Myocyte (in vitro differentiated cells): ENCODE measurements at places on chromosomes 3 and 15. TPM values are rescaled to one million over a fixed set of nuclear protein-coding genes. Genes with fewer than 3 reads are reported as not detected.
A peak's percentile ranks its signal among the peaks of the same experiment; 100 is the strongest.

IL17RD gene
- total RNA-seq, result 0.56 and 0.73 TPM in 2 replicates

- DNase-seq, result no peak
These were observed 208.9 kb downstream of the ROBO1 start for GRCh38 chr3:79558943-79559342.

DNA sequence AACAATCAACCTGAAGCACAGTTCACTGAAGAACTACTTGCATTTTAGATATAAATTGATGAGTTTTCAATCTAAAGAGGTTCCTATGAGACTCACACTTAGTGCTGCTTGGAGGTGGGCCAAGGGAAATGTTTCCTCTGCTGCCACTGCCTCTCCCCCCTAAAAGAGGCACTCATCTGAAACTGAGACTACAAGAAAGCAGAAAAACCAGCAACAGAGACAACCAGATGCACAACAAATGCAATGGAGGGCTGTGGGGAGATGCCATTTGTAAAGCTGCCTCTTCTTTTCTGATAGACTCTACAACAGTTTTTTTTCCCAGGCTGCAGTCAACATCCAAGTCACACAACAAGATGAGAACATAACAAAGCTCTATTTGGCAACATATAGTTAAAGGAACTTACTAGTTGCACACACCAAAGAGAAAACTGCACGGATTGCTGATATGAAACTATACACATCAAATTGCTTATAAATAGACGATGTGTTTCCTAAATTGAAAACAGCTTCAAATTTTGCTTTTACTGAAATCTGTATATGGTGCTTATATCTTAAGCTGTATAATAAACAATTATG is 11.0 kb downstream of the TSPAN3 start:
- DNase-seq, result peak; percentile 40

KNG1 gene
- total RNA-seq, result not detected in 2 replicates

MUC4 gene
- not detected in 2 replicates for total RNA-seq

GRAMD2A gene
- not detected in 2 replicates for total RNA-seq

DNA sequence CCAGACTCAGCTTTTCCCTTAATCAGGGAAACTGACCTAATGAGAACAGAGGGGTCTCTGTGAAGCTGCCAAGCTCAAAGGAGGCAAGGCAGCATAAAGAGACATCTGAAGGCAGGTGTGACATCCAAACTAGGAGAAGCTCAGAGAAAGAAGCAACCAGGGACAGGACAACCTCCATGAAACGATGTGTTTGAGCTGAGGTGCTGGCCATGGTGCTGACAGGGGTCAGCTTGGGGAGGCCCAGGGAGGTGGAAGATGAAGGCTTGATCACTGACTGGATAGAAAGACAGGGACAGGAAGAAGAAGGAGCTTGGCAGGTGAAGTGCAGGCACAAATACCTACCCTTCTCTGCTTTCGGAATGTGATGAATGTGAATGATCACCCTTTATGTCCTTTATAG is 179.5 kb upstream of the NSMCE3 start:
- peak; percentile 4 for DNase-seq

LDHAL6B gene
- total RNA-seq, result not detected in 2 replicates

GRCh38 chr3:4512895-4513616 is 19.9 kb downstream of the ITPR1 start:
- no peak for DNase-seq

- peak; percentile 95 for DNase-seq
These were observed 23.1 kb downstream of the ANXA2 start for GRCh38 chr15:60374628-60375081.

GRCh38 chr3:44665173-44665572 is 16.6 kb downstream of the ZNF35 start:
- no peak for DNase-seq

- peak; percentile 15 for DNase-seq
These were observed 697.5 kb upstream of the CBLB start for GRCh38 chr3:106566277-106566676.

FHIT gene
- 0.53 TPM in 1 of 2 replicates, not detected in the other for total RNA-seq

DNA sequence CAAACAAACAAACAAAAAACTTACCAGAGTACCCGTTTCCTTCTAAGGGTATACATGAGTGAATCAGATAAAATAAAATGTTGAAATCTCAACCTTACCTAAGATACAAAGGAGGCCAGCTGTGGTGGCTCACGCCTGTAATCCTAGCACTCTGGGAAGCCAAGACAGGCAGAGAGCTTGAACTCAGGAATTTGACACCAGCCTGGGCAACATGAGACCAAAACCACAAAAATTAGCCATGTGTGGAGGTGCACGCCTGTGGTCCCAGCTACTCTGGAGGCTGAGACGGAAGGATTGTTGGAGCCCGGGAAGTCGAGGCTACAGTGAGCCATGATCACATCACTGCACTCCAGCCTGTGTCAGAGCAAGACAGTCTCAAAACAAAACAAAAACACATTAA is 11.0 kb upstream of the FAM219B start:
- DNase-seq, result peak; percentile 53

GRCh38 chr3:40913641-40914040 is 285.7 kb upstream of the CTNNB1 start:
- DNase-seq, result no peak

KLHL6 gene
- total RNA-seq, result not detected in 2 replicates

DNA sequence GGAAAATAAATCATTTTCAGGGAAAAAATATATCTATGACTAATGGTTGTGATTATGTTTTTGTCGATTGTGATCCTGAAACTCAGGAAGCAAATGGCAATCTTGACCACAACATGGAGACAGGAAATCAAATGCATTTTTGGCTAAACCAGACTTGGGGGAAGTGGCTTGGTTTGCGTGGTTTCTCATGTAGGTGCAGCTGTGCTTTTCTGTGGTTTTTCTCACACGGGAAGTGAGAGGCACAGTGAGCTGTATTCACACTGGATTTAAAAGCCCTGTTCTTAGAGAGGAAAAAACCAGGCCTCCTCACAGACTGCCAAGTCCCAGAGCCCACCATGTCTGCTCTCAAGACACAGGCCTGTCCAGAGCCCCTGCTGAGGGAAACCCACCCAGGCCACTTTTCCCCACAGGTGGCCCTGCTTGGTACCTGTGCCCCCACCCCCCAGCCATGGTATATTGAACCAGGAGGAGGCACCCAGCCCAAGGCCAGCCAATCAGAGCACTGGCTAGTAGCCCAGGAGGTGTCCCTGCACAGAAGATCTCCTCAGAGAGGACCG is 46.1 kb downstream of the BTD start:
- DNase-seq, result peak; percentile 99

- peak; percentile 36 for DNase-seq
These were observed 562 bp downstream of the TCTA start for GRCh38 chr3:49412632-49413337.

DNA sequence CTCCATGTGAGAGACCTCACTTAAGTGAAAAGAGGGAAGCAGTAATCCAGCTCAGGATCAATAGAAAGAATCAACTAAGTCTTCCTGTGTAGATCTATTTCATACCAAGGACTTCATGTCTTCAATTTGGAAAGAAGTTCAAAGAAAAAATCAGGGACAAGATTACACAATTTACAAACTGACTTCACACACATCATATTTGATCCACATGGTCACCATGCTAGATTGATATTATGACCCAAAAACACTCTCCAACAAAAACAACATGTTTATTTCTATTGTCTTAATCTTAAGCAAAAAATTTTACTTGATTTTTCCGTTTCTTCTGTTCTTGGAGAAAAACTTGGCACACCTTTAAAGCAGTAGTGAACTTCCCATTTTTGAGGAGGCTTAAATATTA is 76.3 kb downstream of the THBS1 start:
- no peak for DNase-seq
